ENCODE measurements at places on chromosomes 12 and 14.

DNA sequence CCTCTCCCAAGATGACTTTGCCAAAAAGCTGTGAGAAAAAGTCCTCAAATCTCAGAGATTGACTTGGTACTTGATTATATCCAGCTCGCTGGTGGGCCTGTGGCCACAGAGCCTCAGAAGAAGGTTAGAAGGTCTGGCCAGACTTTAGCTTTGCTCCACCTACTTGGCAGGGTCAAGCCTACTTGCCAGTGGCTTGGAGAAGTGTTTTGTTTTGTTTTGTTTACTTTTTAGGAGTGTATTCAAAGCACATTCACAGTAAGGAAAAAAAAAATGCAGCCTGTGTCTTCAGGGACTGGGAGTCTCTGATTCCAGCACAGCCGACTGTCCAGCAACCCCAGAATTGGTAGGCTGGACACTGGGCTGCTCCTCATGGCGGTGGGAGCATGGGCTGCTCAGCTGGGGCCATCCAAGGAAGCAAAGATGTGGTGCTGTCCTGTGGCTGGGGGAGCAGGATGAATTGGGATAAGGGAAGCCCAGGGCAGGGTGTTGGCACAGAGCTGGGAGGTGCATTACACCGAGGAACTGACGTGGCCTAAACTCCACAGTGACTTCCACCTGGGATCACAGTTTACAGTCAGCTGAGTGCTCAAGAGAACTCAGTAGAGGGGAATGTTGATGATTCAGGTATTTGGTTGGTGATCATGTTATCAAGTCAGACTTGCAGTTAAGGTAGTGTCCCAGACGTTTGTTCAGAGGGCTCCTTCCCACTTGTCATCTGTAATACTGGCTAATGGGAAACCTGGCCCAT, 73.5 kb downstream of the PPP2R5C start:
- peak; percentile 52 for DNase-seq

DNA sequence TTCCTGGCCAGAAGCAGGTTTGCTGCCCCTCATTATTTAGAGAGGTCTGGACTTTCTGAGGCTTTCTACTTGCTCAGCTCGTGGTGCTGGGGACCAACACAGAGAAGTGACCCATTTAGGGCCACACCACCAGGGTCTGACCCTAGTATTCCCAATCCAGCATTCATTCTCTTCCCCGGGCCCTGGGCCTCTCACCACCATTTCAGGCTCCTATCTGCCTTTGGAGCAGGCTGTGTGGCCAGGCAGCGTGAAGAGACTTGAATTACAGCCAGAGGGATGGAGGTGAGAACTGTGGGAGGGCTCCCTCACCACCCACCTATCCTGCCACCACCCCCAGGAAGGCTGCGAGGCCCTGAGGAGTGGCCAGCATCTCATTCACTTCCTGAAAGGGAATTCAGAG, 24.6 kb downstream of the FAM222A start:
- DNase-seq: no peak

DNA sequence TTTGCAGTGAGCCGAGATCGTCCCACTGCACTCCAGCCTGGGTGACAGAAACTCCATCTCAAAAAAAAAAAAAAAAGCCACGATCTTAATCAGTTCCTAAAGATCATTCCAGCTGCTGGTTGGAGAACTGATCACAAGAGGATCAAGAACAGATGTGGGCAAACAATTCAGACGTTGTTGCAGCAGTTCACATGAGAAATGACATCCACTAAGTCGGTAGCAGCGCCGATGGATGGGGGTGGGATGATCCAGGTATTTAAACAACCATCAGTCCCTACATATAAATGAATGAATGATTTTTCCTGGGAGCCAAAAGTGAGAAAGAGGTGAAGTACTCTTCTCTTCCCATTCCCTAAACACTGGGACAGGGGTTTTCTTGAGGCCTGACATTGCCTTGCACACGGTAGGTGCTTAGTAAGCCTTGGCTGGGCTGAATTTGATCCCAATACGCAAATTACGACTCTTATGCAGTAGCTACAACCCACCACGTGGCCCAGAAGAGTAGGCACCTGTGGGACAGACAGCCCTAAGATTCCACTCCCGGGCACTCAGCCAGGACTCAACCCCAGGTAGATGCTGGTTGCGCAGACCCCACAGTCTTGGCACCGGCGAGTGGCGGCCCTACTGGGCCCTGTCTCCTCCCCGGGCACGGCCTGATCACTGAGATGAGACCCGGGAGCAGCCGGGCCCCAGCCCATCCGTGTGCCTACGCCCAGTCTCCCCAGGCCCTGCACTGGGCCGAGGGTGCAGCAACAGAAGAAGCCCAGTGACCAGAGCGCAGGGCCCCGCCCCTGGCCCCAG, 565 bp downstream of the SPRYD3 start:
- no peak for DNase-seq

DNA sequence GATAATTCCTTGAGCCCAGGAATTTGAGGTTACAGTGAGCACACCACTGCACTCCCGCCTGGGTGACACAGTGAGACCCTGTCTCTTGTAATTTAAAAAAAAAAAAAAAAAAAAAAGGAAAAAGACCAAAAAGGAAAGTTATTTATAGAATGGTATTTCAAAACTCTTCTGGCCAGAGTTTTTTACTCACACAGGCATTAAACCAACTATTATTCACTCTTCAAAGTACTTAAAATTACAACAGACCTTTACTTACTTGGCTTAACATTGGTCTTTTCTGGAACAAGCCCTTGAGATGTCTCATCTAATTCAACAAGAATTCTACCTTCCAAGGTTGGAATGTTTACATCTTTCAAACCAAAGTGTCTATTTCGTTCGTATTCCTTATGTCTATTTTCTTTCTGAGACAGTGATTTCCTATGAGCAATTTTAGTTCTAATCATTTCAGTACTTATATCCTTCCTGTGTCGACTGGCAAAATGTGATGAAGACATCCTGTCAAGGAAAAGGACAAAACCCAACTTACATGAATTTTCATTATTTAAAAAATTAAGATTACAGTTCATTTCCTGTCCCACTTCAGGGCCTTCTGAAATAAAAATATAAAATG, 2.6 kb downstream of the DLGAP5 start:
- DNase-seq: no peak

GRCh38 chr14:35539969-35540368, 6.0 kb downstream of the INSM2 start:
- DNase-seq: no peak

DNA sequence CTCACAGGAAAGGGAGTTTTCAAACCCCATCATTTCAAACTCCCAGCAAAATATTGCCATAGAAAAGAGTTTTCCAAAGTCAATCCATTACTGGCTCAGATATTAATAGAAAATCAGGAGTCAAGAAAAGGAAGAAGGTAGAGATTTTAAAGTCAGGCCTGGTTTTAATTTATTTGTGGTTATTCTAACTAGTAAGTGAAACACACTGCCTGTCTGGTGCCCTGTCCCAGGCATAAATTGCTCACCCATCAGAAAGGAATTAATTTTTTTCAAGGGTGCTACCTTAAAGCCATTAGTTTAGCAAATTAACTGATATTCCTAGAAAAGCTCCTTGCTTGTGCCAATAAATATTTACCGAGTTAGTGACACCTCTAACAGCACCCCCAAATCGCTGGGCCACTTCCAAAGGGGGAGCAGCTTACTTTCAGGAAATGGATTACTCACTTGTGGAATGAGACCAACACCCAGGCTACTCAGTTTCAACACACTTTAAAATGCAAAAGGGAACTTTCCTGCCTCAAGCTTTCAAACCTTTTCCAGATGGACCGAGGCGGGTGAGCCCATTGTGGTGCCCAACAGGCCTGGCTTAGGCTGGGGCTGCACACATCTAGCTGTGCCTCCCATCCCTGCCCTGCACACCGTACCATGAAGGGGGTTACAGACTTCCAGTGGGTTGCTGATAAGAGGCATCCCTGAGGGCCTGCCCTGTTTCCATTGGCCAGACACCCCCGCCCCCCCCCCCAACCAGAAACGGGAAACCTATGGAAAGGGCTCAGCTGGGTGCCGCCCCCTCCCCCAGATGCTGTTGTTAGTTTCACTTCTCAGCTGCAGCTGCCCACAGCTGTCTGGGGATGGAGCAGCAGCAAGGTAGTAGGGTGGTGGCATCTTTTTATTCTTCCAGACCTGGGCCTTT, 117.2 kb downstream of the SAMD4A start:
- DNase-seq: no peak

GRCh38 chr12:65454115-65454787, 175.8 kb downstream of the MSRB3 start:
- DNase-seq: no peak

DNA sequence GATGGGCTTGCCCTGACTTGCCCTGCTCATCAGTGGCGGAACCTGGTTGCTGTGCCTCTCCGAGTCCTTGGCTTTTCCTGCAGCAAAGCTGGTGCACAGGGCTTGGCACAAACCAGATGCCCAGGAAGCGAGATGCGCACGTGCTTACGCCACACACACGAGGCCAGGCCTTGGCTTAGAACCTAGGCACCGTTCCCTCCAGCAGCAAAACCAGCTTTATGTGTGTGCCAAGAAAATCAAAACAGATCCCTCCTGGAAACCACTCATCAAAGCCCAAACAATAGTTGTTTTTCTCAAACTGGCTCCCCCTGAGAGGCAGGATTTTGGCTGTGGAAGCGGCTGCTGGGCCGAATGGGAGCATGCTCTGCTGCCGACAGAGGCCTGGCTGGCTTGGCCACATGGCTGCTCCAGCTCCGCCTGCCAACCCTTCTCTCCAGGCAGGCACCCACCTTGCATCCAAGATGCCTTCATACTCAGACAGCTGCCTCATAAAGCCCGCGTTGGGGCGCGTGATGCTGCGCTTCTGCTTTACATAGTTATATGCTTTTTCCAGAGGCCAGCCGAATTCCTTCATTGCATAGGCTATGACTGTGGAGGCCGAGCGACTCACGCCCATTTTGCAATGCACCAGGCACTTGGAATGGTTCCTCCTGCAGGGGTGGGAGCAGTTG, 58.7 kb downstream of the SSH1 start:
- peak; percentile 83 for DNase-seq

DNA sequence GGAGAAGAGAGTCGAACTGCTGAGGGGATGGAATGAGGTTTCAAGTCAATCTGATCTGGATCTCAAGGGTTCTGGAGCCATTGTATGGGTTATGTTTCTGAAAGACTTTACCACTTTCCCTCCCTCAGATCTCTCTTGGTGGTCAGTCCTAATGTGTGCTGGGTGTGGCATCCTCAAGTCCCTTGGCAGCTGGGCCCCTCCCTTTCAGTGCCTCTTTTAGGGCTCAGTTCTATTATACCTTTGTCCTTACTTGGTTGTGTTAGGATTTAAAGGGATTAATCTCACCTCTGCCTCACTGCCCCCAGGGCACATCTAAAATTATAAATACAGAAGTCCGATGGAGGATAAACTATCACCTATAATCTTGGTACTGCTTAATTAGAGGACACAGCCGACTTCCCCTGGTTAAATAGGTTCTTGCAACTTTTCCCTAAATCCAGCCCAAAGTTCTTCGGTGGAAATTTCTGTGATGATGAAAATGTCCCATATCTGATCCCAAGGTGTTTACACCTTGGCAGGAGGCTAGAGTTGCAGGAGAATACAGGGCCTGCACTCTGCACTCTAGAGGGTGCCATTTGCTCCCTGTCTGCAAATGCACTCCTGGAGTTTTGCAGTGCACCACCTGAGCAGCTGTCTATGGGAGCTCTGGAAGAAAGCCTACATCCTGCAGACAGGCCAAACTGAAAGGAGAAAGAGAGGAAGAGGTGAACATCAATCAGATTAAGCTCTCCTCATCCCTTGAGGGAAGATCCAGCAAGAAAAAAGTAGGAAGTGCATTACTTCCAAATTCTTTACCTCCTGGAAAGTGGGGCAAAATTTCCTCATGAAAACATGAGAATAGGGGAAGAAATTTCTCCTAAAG, 106.8 kb downstream of the NUAK1 start:
- DNase-seq: no peak

DNA sequence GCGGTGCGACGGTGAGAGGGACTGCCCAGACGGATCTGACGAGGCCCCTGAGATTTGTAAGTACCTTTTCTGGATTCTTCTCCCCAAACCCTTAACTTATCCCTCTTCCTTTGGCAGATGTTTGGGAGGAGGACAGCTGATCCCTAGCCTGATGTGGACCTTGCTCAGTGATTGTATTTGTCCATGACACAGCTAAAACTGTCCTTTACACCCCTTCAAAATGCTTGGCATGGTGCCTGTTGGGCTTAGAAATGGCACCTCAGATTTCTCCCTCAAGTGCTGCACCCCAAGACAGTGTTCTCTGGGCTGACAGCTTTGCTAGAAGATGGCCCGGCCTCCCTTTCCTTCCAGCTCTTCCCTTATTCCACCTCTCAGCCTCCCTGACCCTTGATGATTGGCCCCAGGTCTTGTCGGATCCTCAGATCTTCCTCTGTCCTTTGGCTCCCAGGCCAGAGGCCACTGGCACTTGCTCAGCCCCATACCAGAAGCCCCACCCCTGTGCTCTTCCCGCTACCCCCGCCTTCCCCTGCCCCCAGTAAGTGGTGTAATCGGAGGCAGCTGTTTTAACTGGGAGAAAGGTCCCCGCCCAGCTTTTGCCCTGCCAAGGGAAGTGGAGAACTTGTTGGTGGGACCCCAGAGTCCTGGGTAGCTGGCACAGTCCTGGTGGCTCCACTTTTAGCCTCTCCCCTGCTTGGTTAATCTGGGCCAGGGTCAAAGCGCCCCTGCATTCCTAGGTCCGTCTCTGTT, 8.7 kb downstream of the LRP1-AS start:
- peak; percentile 26 for DNase-seq

Measured in Ammon's horn (tissue), 1 donor.